Activated CD4-positive, alpha-beta T cell treated with anti-CD3 and anti-CD28 coated beads, Interleukin-2, amount 10 ng/mL, durations not matched to agents 24 days and 14 days (primary cell): ENCODE measurements at places on chromosomes 2 and 18. TPM values are rescaled to one million over a fixed set of nuclear protein-coding genes. Genes with fewer than 3 reads are reported as not detected.

Gene REG1B
- not detected in 2 replicates for total RNA-seq

Gene PROM2
- total RNA-seq = 0.54 and 1.4 TPM in 2 replicates

- DNase-seq = no peak
Observed at GRCh38 chr2:164055623-164056022, 319.8 kb upstream of the FIGN start.

- no peak for DNase-seq
Observed at GRCh38 chr18:79800371-79801180, 2.8 kb downstream of the KCNG2 start.

GRCh38 chr2:217154923-217155322 lies 295.1 kb upstream of the TNP1 start:
- DNase-seq = no peak
